ENCODE measurements at places on chromosomes 1 and 21. TPM values are rescaled to one million over a fixed set of nuclear protein-coding genes. Genes with fewer than 3 reads are reported as not detected.

DNA sequence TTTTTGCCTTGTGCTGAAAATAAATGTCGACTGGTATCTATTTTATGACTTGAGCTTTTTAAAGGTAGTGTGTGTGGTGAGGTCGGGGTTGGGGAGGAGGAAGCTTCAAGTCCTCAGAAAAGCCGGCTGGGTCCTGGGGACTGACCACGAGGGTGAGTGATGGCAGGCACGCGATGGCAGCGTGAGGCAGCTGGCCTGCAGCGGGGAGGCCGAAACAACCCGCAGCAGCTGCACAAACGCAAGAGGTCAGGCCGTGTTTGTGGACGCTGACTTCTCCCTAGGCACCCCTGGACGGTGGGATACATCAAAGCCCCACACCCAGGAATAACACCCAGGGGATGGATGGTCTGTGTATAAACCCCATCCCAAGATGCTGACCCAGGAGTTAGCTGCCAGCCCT lies 51.4 kb downstream of the ZBTB18 start:
- H3K36me3 ChIP-seq = no peaks in the 10 kb centered on the region
- peaks cover 13% of the 10 kb centered on the region for H3K27me3 ChIP-seq
- no peak overlapping the region for H3K4me3 ChIP-seq
- no peak overlapping the region for H3K27ac ChIP-seq

GRCh38 chr21:24115141-24115540 lies 1492.1 kb downstream of the MRPL39 start:
- no peak overlapping the region for H3K4me3 ChIP-seq
- H3K36me3 ChIP-seq = no peaks in the 10 kb centered on the region
- DNase-seq = no peak
- no peaks in the 10 kb centered on the region for H3K27me3 ChIP-seq
- H3K4me1 ChIP-seq = no peaks in the 10 kb centered on the region

DNA sequence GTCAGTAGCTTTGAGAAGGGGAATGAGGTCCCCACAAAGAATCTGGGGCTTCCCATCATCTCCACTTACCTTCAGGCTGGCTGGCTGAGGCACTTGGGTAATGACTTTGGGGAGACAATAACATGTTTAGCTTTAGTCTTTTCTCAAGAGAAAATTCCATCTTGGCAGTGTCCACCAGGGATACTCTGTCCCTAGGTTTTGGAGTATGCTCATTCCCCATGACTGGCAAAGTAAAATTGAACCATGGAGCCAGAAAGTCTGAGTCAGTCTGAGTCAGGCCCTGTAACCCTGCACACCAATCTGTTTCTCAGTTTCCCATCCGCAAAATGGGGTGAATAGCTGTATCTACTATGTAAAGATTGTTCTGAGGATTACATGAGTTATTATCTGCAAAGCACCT lies 28.2 kb downstream of the RUNX1 start:
- peaks cover 71% of the 10 kb centered on the region for H3K4me1 ChIP-seq
- H3K27me3 ChIP-seq = no peaks in the 10 kb centered on the region
- peak overlapping the region; percentile 38 for H3K27ac ChIP-seq
- peak overlapping the region; percentile 9 for H3K4me3 ChIP-seq
- DNase-seq = no peak
- peaks cover 39% of the 10 kb centered on the region for H3K36me3 ChIP-seq

DNA sequence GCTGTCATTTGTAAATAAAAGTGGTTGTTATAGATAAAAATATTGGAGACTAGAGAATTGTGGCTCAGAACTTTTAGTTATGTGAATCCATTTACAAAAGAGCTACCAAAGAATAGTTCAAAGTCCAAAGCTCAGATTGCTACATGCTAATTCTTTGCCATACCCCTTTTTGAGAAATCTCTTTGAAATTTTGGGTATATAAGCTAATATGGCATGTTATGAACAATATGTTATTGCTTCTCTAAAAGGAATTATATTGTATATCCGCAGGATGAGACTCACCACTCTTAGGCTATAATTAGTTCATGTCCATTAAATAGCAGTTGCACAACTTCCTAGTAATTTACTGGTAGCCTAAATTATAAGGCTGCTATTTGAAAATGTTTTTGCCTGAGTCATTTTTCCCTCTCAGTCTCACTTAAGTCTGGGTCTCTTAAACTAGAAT lies 178.0 kb downstream of the ZNF281 start:
- H3K27me3 ChIP-seq = peaks cover 35% of the 10 kb centered on the region
- H3K27ac ChIP-seq = no peak overlapping the region
- no peak overlapping the region for H3K4me3 ChIP-seq
- peaks cover 2% of the 10 kb centered on the region for H3K4me1 ChIP-seq
- H3K36me3 ChIP-seq = no peaks in the 10 kb centered on the region

GRCh38 chr1:181010789-181011188 lies 11.9 kb downstream of the STX6 start:
- no peak overlapping the region for H3K4me3 ChIP-seq
- peaks cover 23% of the 10 kb centered on the region for H3K36me3 ChIP-seq
- H3K27ac ChIP-seq = no peak overlapping the region
- H3K27me3 ChIP-seq = no peaks in the 10 kb centered on the region

GRCh38 chr1:199466961-199467360 lies 560.5 kb upstream of the NR5A2 start:
- no peak for DNase-seq
- H3K4me3 ChIP-seq = no peak overlapping the region
- peaks cover 2% of the 10 kb centered on the region for H3K27me3 ChIP-seq
- no peak overlapping the region for H3K27ac ChIP-seq
- H3K36me3 ChIP-seq = no peaks in the 10 kb centered on the region

- no peaks in the 10 kb centered on the region for H3K27me3 ChIP-seq
- H3K4me1 ChIP-seq = peaks cover 2% of the 10 kb centered on the region
- H3K36me3 ChIP-seq = peaks cover 59% of the 10 kb centered on the region
- no peak overlapping the region for H3K4me3 ChIP-seq
- H3K27ac ChIP-seq = no peak overlapping the region
- no peak for DNase-seq
Measured at GRCh38 chr1:156794506-156795373, 21.9 kb downstream of the SH2D2A start.

DNA sequence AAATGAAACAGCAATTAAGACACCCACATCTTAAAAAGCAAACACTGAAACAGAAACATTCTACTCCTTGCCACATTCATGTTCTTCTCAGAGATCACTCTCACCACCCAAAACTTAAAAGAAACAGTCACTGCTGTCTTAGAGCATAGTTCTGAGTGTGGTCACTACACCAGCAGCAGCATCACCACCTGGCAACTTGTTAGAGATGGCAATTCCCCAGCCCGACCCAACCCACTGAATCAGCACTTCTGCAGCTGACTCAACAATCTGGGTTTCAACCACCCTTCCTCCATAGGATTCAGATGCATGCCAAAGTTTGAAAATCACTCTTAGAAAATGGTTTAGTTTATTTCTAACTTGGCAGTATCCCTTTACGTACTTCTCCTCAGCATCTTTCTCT lies 126.1 kb downstream of the CDC42BPA start:
- no peaks in the 10 kb centered on the region for H3K36me3 ChIP-seq
- no peak overlapping the region for H3K27ac ChIP-seq
- H3K4me1 ChIP-seq = peaks cover 5% of the 10 kb centered on the region
- H3K4me3 ChIP-seq = no peak overlapping the region
- H3K27me3 ChIP-seq = peaks cover 20% of the 10 kb centered on the region

GRCh38 chr1:8597455-8597854 lies 220.0 kb downstream of the RERE start:
- H3K27ac ChIP-seq = no peak overlapping the region
- peaks cover 24% of the 10 kb centered on the region for H3K4me1 ChIP-seq
- H3K27me3 ChIP-seq = no peaks in the 10 kb centered on the region
- H3K4me3 ChIP-seq = no peak overlapping the region
- DNase-seq = no peak

- peak; percentile 86 for DNase-seq
- H3K4me1 ChIP-seq = peaks cover 22% of the 10 kb centered on the region
- peaks cover 3% of the 10 kb centered on the region for H3K27me3 ChIP-seq
Measured at GRCh38 chr1:78676347-78676982, 26.8 kb downstream of the IFI44 start.

DNA sequence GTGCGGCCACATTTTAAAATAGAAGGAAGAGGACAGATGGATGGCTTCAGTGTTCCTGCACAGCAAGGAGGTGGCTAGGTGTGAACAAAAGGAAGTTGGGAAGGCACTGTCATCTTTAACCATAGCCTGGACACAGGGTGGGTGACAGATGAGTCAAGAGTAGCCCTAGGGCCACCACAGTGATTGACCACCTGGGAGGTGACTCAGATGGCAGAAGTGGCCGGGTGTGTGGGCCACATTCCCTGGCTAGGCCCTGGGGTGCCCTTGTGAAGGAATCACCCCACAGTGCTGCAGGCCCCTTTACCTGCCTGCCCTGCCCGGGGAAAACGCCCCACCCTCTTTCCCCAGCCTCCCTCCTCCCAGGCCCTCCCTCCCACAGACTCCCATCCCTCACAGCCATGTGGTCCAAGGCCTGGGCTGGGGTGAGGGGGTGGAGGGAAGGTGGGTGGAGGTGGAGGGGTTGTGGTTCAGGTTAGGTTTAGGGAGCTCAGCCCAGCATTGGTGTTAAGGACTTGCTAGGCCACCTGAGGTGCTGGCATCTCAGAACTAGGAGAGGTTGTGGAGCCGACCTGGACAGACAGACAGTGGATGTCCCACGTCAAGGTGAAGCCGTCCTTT lies 59.1 kb downstream of the SPSB1 start:
- no peak overlapping the region for H3K4me3 ChIP-seq
- peaks cover 7% of the 10 kb centered on the region for H3K36me3 ChIP-seq
- H3K27me3 ChIP-seq = no peaks in the 10 kb centered on the region

GRCh38 chr1:22452481-22452957 lies 868 bp downstream of the ZBTB40 start:
- H3K27me3 ChIP-seq = no peaks in the 10 kb centered on the region
- peak overlapping the region; percentile 90 for H3K4me3 ChIP-seq
- H3K36me3 ChIP-seq = no peaks in the 10 kb centered on the region
- DNase-seq = peak; percentile 79
- peak overlapping the region; percentile 92 for H3K27ac ChIP-seq
- H3K4me1 ChIP-seq = peaks cover 18% of the 10 kb centered on the region

GRCh38 chr21:36783612-36784374 lies 84.9 kb downstream of the SIM2 start:
- peaks cover 2% of the 10 kb centered on the region for H3K27me3 ChIP-seq
- H3K4me3 ChIP-seq = no peak overlapping the region
- no peak overlapping the region for H3K27ac ChIP-seq
- DNase-seq = no peak
- no peaks in the 10 kb centered on the region for H3K36me3 ChIP-seq

DNA sequence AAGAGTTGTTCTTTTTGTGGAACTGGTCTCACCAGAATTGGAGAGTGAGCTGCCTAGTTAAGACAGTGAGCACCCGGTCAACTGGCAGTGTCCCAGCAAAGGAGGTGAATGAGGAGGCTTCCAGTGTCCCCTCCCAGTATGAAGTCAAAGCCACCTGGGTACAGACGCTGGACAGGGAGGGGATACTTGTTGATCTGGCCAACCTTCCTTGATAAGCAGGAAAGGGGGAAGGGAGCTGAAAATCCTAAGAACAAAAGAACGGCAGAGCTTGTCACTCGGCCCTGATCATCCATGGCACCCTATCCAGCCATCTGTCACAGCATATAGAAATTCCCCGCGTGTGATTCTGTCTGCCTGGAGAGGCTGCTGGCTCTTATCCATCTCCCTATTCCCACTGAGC lies 91.5 kb downstream of the SSBP3 start:
- H3K36me3 ChIP-seq = peaks cover 12% of the 10 kb centered on the region
- H3K4me3 ChIP-seq = no peak overlapping the region
- H3K27ac ChIP-seq = peak overlapping the region; percentile 41
- H3K4me1 ChIP-seq = peaks cover 54% of the 10 kb centered on the region
- no peaks in the 10 kb centered on the region for H3K27me3 ChIP-seq

DNA sequence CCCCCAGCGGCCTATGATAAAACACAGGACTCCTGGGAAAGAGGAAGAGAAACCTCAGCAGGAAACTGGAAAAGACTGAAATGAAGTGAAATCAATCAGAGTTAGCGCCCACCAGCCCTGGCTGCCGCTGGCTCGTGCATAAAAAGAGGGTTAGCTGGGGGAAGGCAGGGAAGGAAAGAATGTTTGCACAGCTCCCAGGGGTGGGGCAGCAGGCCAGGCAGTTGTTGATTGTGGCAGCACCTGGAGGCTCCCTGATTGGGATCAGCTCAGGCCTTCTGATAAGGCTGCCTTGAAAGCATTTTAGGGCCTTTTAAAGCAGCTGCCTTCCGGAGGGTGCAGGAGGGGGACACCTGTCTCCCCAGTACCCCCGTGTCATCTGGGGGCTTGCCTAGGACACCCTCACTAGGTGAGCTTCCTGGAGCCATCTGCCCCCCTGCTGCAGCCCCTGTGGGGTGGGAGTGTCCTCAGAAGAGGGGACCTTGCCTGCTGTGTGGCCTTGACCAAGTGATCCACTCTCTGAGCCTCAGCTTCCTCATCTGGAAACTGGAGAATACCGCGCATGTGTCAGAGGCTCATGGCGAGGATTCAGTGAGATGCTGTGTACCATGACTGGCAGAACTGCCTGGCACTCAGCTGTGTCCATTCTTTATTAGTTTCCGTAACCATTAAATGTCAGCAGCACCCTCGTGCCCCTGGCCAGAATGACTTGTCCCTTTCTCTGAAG lies 6.6 kb downstream of the EPHB2 start:
- DNase-seq = no peak
- H3K27me3 ChIP-seq = peaks cover 25% of the 10 kb centered on the region
- H3K27ac ChIP-seq = no peak overlapping the region
- H3K36me3 ChIP-seq = no peaks in the 10 kb centered on the region
- H3K4me1 ChIP-seq = peaks cover 3% of the 10 kb centered on the region
- no peak overlapping the region for H3K4me3 ChIP-seq

DNA sequence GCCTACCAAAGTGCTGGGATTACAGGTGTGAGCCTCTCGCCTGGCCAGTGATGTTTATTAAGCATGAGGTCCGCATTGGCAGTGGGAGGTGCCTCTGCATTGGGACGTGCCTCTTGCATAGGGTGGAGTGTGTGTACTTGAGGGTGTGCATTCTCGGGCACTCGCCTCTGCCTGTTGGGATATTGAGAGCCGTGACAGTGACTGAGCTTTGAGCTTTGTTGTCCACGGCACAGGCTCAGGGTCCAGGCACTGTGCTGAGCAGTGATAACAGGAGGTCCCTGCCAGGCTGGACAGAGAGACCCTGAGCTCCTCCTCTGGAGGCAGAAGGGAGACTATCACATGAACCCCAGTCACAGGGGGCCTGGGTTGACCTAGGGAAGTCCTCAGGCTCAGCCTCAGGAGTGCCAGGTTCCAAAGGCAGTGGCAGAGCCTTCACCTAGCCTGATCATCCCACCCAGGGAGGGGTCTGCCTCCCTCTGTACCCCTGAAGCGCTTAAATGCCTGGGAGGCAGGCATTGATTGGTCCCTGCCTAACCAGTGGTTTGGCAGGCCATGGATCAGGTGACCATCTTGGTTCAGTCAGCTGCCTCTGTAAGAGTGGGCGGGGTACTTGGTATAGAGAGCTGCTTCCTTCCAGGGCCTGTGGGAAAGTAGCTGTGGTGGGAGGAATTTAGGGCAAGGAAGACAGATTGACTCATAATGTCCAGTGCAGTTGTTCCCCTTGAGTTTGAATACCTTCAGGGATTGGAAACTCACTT lies 213.8 kb upstream of the TMEM51 start:
- no peaks in the 10 kb centered on the region for H3K36me3 ChIP-seq
- H3K27ac ChIP-seq = no peak overlapping the region
- no peaks in the 10 kb centered on the region for H3K4me1 ChIP-seq
- H3K27me3 ChIP-seq = no peaks in the 10 kb centered on the region
- no peak for DNase-seq
- H3K4me3 ChIP-seq = no peak overlapping the region

Gene RGS5
- 2.8 TPM for total RNA-seq

Gene LRRC39
- total RNA-seq = 0.57 TPM

Gene SH2D2A
- 282 TPM for total RNA-seq

Gene RHBDL2
- not detected for total RNA-seq

Gene TRIM46
- total RNA-seq = 10.7 TPM

Gene ATXN7L2
- total RNA-seq = 15.6 TPM

Gene KLHDC7A
- total RNA-seq = not detected

Gene DMBX1
- not detected for total RNA-seq

Gene WDR64
- total RNA-seq = not detected

Gene FCRL5
- total RNA-seq = not detected

Gene HPCAL4
- 0.44 TPM for total RNA-seq

All from activated CD4-positive, alpha-beta T cell treated with anti-CD3 and anti-CD28 coated beads, Interleukin-2, amount 10 ng/mL, durations not matched to agents 24 days and 14 days (primary cell).